ENCODE measurements at places on chromosomes 5 and 9.

DNA sequence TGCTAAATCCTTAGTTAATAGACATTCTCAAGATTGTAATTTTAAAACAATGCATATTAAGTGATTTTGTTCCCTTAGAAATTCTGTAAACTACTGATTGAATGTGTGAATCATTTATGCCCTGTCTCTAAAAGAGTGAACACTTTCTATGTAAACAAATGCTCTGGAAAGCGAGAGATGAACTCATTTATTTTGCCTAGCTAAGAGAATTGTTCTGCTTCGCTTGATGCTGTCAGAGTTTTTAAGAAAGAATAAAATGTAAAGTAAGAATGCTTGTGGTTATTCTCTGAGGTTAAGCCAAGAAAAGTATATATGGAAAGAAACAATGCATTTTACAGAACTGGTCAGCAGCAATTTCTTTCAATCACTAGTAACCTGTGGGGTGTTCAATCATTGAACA lies 347.4 kb upstream of the NUDT12 start:
- DNase-seq, result no peak

GRCh38 chr9:14306672-14307660 lies 7.0 kb downstream of the NFIB start:
- DNase-seq, result no peak

GRCh38 chr9:68749579-68750159 lies 44.6 kb downstream of the PIP5K1B start:
- DNase-seq, result no peak

DNA sequence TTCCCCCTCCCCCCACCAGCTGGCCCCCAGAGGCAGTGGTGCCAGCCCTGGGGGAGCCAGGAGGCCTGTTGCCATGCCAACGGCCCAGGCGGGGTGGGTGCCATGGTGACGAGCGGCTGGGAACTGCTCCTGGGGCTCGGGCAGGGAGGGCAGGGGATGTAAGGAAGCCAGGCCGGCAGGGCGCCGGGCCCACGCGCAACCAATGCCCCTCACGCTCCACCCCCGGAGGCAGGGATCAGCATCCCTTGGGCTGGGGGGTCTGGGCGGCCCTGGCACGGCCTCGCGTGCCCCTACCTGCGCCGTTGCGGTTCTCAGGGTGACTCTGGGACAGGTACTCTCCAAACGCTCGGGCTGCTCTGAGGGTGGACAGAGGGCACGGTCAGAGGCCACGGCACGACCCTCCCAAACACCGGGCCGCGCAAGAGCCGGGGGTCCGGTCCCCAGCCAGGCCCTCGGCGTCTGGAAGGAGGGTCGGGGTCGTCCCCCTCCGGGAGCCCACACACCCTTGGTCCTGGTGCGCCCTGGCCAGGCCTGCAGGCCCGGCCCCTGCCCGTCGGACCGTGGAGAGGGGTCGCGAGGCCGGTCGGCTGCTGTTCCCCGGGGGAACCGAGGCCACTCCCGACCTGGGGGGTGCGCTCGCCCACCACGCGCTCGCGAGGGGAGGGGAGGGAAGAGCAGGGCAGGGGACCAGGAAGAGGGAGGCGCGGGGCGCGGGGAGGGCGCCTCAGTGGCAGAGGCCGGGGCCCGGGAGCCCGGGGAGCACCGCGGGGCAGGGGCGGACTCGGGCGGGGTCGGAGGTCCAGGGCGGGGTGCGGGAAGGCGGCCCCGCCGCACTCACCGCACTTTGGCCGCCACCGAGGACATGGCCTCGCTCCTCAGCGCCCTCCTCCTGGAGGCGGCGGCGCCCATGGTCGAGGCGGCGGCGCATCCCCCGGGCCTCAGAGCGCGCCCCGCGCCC lies 661 bp downstream of the NSMF start:
- DNase-seq, result no peak

GRCh38 chr9:115838417-115838816 lies 315.2 kb upstream of the PAPPA start:
- DNase-seq, result no peak

DNA sequence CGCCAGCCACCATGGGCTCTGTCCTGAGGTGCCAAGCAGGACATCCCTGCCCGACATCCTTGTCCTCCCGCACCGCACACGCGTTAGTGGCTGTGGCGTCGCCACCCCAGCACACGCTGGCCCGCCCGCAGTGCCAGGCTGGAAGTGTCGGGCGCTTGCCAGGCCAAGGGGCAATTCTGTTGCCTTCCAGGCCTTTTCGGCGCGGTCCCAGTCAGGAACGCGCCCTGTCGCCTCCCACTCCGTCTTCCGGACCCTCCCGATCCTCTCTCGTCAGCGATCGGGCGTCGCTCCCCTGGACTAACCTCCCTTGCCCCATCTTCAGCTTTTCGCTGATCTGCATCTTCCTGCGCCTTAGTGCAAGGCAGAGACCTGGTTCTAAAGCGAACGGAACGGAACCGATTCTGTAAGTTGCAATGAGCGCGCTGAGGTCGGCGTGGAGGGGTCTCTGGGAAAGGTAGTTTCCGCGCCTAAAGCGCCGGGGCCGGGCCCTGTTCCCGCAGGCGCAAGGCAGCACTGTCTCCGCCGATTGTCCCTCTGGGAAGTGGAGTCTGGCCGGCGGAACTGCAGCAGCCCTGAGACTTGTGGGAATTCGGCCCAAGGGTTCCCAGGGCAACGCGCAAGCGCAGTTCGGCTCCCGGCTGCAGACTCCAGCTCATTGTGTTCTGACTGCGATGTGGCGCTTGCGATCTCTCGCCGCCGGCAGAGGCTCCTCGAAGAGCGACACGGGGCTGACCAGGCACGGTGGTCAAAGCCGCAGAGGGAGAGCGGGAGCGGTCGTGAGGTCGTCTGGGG lies at the start of gene ZNF454:
Gene ZNF454 (plus strand): TSS at position 630 of the 792 bp plus-strand sequence. CDS start 1,594 bp downstream, outside the sequence.
- DNase-seq, result no peak

- DNase-seq, result peak; percentile 72
These were observed 723 bp downstream of the SNX18 start for GRCh38 chr5:54518146-54518817.

- no peak for DNase-seq
These were observed 47.7 kb upstream of the ANGPTL2 start for GRCh38 chr9:127170103-127170502.

GRCh38 chr5:135112008-135112725 lies 78.1 kb upstream of the PITX1 start:
- no peak for DNase-seq

GRCh38 chr9:102185371-102185770 lies 446.9 kb upstream of the GRIN3A start:
- no peak for DNase-seq

- no peak for DNase-seq
These were observed 36.5 kb upstream of the GPBP1 start for GRCh38 chr5:57137401-57137800.

- no peak for DNase-seq
These were observed 102.6 kb upstream of the ALDH1B1 start for GRCh38 chr9:38289866-38290245.

- DNase-seq, result no peak
These were observed 19.2 kb downstream of the TNPO1 start for GRCh38 chr5:72835633-72836032.

- DNase-seq, result no peak
These were observed 58.0 kb upstream of the UBAC1 start for GRCh38 chr9:136019041-136019680.

GRCh38 chr9:81224166-81225081 lies 464.9 kb downstream of the TLE1 start:
- no peak for DNase-seq

- DNase-seq, result no peak
These were observed 64.8 kb downstream of the GRIN3A start for GRCh38 chr9:101673642-101674041.

DNA sequence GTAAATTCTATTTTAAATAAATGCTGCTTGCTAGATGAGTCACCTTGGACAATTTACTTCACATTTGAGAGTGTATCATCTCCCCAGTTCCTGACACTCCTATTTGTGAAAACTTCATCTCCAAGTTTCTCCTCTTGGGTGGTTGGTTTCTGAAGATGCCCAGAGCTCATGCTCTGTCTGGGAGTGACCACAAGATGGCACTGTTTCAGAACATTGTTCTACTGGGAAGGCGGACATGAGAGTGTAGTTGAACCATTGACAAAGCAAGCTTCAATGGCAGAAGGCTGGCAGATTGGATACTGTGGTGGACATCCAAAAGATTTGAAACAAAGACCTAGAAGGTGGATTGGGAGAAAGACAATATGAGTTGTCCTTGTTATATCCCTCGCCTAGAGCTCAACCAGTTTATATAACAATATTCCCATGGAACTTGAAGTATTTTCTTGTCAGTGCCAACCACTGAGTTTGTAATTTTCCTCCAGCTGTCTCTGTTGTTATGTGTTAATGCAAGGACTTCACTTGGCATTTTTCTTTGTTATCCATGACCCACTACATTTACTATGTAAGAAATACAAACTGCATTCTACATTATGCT lies 234.3 kb upstream of the ANKH start:
- DNase-seq, result peak; percentile 16

GRCh38 chr5:61701877-61702602 lies 370.0 kb downstream of the ZSWIM6 start:
- no peak for DNase-seq

DNA sequence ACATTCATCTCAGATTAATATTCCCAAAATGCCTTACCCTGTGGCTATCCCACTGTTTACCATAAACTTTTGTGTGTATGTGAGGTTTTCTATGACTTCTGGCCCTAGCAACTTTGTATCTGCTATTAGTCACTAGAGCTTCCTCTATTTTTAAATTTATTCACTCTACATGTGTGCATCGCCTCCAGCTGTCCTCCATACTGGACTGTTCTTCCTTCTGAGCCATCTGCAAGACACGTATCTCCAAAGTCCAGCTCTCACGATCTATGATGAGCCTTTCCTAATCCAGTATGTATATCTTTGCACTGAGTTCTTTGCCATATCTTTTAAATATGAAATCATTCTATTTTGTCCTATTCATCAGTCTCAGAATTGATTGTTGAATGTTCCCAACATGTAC lies 1.7 kb upstream of the GNG10 start:
- no peak for DNase-seq

GRCh38 chr5:73966451-73966850 lies 340.5 kb downstream of the ARHGEF28 start:
- no peak for DNase-seq

- DNase-seq, result no peak
These were observed 134.0 kb upstream of the MAP3K1 start for GRCh38 chr5:56681346-56681745.

Measured in activated naive CD8-positive, alpha-beta T cell treated with anti-CD3 and anti-CD28 coated beads for 36 hours (primary cell).